ENCODE measurements at places on chromosomes 7 and 10. TPM values are rescaled to one million over a fixed set of nuclear protein-coding genes. Genes with fewer than 3 reads are reported as not detected.
A peak's percentile ranks its signal among the peaks of the same experiment; 100 is the strongest.

GRCh38 chr10:103463499-103463898 is 4.8 kb upstream of the CALHM1 start:
- no peak for DNase-seq

- peak; percentile 32 for DNase-seq
These were observed 105.2 kb downstream of the NEURL1 start for GRCh38 chr10:103598654-103599115.

DNA sequence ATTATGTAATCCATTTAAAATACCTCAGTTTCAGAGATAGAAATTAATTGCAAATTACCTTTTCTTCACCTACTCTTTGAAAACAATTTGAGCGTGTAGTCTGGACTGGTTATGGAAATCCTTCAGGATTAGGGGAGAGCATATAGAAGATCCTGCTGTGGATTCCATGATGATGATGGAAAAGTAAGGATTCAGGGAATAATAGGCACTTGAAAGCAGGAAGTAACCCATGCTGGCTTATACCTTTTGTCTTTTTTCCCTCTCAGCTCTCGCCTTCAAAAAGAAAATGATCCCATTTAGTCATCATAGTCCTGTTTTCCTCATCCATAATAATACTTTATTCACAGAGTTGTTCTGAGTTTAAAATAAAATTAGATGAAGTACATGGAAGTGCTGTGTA is 4.4 kb downstream of the HBP1 start:
- DNase-seq: no peak

- DNase-seq: no peak
These were observed 135.6 kb downstream of the LHPP start for GRCh38 chr10:124596962-124597845.

DNA sequence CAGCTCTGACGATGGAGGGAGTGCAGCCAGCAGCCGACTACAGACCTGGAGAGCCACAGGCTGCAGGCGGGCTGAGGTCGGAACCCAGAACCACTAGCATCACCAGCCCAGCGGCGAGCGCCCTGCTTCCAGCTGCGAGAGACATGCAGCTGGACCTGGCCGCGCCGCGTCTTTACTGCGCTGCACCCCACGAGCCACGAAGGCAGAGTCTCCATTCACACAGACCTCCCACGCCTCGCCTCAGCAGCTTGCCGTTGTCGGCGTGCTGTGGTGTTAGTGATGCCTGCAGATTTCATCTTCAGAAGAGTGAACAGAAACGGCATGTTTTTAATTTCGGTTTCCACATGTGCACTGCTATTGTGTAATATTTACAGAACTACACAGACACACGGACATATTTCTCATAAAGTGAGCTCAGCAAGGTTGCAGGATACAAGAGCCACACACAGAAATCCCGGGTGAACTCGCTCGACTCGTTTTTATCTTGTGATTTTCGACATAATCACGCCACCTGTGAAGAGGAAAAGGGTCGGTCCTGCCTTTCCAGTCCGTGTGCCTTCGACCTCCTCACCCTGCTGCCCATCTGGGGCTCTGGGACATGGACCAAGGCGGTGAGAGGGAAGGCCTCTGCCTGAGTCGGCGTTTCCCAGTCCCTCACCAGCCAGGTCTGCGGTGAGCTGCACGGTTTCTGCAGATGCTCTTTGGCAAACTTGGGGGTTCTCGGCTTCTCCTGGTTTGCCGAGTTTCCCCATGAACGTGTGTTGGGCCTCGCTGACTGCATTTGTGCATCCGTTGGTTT is 252.2 kb downstream of the ELFN1 start:
- DNase-seq: no peak

DNA sequence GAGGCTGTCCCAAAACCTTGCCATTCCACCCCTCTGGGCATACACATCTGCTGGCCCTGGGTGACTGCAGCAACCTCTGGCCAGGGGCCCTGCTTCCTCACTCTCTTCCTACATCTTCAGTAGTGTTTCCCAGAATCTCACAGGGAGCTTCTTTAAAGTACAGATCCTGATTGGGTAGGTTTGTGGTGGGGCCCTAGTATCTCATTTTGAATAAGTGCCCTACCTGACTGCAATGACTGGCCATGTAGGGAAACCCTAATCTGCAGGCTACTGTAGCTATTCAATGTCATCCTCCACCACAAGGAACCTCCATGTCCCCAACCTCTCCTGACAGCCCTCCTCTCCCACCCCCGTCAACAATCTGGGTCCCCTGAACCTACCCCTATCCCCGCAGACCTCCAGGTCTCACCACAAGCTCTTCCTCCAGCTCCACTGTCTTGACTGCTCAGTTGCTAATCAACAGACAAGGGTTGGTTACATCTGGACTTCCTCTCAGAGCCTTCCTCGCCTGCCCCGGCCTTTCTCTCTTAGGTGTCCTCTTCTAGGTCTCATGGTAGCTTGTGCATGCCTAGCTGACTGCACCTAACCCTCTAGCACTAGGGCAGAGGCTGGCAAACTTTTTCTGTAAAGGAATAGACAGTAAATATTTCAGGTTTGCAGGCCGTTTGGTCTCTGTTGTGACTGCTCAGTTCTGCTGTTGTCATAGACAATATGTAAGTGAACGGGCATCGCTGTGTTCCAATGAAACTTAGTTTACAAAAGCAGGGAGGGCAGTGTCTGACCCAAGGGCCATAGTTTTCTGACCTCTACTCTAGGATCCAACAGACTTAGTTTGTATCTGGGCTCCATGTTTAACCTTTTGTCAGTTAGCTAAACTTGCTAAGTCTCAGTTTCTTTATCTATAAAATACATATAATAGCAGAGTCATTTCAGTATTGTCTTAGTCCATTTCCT is 121.1 kb downstream of the AOAH start:
- no peak for DNase-seq

DNA sequence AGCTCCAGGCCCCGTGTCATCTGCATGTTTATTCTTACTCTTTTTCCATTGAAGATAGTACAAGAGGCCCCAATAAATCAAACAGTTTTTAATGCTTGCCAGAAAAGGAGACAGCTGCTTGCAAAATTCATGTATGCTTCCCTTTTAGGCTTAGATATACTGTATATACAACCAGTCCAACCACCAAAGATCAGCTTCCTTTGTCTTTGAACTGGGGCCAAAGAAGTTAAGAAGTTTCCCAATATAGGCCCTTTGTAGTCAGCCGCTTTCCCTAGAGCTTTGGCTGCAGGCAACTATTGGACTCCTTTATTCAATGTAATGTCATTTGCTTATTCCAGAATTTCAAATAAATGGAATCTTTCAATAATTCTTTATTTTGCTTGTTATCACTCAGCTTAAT is 1395.0 kb downstream of the GATA3 start:
- no peak for DNase-seq

- no peak for DNase-seq
These were observed 563.4 kb downstream of the ACTR3B start for GRCh38 chr7:153322991-153323390.

GRCh38 chr7:108463613-108464012 is 7.4 kb upstream of the NRCAM start:
- DNase-seq: no peak

The ASIC3 gene
- 0.33 TPM for total RNA-seq

The CDHR3 gene
- 3.2 TPM for total RNA-seq

The RNLS gene
- 6.3 TPM for total RNA-seq

The INA gene
- total RNA-seq: 1.0 TPM

The CCL24 gene
- total RNA-seq: not detected

Data from mammary epithelial cell (primary cell).